ENCODE measurements at places on chromosomes 13 and 19.

DNA sequence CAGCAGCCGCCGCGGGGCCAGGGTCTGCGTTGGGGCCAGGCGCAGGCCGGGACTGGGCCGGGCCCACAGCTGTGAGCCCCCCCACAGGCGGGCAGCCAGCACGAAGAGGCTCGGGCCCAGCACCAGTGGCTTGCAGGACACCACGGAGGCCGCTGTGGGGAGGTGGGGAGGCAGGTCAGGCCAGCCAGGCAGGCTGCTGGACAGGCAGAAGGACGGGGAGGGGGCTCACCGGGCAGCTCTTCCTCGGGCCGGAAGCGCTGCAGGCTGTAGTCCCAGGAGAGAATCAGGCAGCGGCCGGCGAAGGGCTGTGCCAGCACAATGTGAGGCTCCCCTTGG is 8.3 kb downstream of the LGI4 start:
- no peak for DNase-seq

DNA sequence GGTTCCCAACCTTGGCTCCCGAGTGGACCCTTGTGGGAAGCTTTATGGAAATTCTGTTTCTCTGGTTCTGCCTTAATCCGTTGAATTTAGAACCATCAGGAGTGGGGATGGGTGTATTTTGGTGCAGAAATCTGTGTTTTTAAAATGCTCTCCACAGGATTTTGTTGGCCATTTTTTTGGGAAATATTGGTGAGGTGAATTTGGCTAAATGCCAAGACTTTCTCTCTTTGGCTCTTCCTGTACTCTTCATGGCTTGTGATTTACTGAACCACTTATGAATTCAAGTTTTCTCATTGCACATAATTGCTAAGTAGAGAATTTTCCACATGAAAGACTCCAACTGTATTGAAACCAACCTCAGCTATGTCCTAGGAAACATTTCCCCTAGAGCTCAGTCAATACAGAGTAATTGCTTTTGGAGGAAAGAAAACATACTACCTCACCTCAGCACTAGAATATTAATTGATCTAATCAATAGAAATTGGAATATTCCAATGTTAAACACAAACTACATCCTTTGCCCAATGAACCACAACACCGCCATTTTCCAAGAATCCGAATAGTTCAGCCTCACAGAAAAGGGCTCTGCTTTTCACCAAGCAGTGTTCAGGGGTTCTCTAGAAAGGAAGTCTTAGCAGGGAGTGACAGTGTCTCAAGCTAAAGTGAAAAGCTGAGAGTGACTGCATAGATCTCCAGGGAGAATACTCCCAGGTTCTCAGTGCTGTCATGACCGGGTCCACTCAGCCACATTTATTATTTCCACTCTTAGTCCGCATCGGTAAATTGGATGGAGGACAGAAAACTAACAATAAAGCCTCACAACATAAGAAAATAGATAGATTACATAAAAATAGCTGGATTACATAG is 60.3 kb downstream of the ERCC5 start:
- DNase-seq: no peak

- DNase-seq: no peak
These were observed 11.0 kb upstream of the JUND start for GRCh38 chr19:18292462-18292809.

DNA sequence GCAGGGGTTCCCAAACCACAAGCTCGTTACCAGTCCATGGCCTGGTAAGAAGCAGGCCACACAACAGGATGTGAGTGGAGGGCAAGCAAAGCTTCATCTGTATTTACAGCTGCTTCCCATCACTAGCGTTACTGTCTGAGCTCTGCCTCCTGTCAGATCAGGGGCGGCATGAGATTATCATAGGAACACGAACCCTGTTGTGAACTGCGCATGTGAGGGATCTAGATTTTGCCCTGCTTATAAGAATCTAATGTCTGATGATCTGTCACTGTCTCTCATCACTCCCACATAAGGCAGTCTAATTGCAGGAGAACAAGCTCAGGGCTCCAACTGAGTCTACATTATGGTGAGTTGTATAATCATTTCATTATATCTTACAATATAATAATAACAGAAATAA is 677.4 kb upstream of the SLITRK6 start:
- DNase-seq: no peak

DNA sequence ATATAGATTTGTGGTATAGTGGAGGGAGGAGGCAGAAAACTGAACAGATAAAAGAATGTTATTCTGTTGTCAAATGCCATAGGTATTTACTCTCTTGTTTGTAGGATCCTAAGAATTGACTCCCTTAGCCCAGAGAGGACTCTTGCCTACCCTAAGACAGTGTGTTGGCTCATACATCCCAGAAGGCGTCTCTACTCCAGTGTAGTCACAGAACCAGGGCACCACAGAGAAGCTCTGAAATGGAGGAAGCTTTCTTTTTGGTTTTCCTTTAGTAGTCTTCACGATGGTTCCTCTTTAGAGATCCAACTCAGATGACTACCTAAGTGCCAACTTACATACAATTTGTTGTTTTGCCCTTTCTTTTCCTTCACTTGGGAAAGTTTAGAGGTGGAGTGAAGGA is 14.0 kb downstream of the GPR183 start:
- no peak for DNase-seq

DNA sequence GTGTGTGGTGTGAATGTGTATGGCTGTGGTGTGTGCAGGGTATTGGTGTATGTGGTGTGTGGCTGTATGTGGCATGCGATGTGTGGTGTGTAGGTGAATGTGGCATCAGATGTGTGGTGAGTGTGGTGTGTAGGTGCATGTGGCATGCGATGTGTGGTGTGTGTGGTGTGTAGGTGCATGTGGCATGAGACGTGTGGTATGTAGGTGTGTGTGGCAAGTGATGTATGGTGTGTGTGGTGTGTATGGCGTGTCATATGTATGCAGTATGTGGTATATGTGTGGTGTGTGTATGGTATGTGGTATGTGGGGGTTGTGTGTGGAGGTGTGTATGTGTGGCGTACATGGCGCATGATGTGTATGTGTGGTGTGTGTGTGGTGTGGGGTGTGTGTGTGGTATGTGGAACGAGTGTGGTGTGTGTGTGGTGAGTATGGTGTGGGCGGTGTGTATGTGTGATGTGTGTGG is 63.4 kb downstream of the PEPD start:
- no peak for DNase-seq

- no peak for DNase-seq
These were observed 2.0 kb downstream of the NACC1 start for GRCh38 chr19:13120031-13120430.

GRCh38 chr13:31807090-31807541 is 67.8 kb downstream of the RXFP2 start:
- DNase-seq: no peak

- DNase-seq: no peak
These were observed 28.7 kb downstream of the COL5A3 start for GRCh38 chr19:9981406-9982260.

GRCh38 chr13:65940720-65941119 is 1289.4 kb downstream of the PCDH9 start:
- DNase-seq: no peak

DNA sequence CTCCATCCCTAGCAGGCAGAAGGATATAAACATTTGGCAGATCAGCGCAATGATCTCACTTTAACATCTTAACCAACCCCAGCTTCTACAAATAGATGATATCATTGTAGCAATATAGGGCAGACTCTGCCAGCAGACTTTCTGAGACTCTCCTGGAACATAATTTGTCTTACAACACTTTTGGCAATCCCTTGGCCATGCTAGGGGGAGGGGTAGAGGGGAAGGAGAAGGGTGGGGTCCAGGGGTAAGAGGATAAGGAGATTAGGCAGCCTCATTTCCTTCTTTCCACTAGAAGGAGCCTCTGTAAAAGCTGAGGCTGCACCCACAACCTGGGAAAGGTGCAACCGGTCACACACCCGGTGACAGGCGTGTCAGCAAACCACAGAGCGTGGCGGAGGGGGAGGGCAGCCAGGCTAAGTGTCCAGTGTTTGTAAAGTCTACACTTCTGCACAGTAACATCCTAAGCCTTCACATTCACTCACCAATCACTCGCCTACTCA is 8.7 kb upstream of the UBAC2 start:
- peak; percentile 34 for DNase-seq

DNA sequence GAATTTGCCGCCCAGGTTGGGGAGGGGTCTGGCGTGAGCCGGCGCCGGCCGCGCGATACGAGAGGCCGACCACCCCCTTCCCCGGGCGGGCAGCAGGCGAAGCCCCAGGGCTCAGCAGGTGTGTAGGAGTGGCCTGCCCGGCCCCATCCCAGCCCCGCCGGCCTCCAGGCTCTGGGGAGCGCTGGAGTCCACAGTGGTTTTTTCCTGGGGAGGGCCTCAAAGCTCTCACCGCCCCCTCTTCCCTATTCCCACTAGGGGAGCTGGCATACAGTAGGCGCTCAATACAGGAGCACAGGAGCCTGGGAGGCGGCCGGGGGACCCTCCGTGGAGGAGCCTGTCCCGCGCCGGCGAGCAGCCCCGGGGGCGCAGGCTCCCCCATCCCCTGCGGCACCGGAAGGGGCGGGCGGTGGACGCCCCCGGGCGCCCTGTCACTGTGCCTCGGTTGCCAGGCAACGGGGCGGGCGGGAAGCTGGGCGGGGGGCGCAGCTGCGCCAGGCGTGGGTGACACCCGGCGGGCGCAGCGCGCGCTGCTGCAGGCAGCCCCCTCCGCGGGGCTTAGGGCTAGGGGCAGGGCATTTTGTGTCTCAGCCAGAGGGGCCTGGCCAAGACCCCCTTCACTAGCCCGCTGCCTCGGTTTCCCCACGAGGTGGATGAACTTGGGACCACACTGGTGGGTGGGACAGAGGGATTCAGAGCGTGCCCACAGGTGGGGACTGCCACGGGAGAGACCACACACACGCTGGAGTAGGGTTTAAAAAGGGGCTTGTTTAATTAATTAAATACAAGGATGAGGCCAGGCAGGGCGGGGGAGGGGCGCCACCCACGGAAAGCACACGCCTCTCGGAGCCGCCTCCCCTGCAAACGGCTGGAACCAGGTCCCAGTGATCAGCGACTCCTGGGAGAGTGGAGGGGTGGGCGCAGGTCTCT is 3.6 kb upstream of the REXO1 start:
- no peak for DNase-seq

- no peak for DNase-seq
These were observed 625.2 kb upstream of the PCDH20 start for GRCh38 chr13:62040806-62041205.

DNA sequence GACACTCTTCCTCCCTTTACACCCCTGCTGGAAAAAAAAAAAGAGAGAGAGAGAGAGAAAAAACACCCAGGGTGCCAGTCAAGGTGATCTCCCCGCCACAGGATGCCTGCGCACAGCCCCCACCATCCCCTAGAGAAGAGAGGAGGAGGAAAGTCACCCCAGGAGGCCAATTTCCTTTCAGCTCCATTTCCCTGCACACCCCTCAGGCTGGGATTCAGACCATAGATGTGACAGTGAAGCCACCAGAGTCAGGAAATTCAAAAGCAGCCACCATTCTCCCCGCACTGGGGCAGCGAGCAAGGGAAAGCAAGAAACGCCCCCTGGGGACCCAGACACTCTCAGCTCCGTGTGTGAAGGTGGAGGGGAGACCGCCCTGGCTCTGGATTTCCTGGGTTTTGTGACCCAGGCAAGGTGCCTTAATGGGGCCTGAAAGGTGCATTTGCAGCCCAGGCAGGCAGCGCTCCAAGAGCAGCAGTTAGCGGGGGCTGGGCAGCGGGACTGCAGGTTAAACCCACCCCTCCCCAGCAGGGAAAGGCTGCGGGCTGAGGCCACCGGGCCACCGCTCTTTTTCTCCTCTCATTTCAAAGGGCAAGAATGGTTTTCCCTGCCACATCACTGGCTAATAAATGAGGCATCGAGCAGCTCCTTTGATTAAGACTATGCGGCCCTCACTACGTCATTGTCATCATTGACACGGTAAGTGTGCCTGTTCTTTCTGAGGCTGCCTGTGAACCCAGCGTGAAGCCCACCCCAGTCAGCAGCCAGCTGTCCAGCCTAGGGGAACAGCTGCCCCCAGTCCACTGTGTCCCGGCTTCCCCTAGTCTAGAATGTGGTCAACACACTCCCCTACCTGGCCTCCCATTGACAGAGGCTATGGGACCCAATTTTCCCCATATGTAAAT is 83.8 kb upstream of the TM9SF2 start:
- DNase-seq: no peak

GRCh38 chr19:27672309-27673047 is 1540.5 kb downstream of the UQCRFS1 start:
- peak; percentile 56 for DNase-seq

GRCh38 chr13:105334211-105334610 is 1201.3 kb downstream of the EFNB2 start:
- DNase-seq: no peak

- no peak for DNase-seq
These were observed 18.6 kb downstream of the NALCN start for GRCh38 chr13:101397742-101398141.

DNA sequence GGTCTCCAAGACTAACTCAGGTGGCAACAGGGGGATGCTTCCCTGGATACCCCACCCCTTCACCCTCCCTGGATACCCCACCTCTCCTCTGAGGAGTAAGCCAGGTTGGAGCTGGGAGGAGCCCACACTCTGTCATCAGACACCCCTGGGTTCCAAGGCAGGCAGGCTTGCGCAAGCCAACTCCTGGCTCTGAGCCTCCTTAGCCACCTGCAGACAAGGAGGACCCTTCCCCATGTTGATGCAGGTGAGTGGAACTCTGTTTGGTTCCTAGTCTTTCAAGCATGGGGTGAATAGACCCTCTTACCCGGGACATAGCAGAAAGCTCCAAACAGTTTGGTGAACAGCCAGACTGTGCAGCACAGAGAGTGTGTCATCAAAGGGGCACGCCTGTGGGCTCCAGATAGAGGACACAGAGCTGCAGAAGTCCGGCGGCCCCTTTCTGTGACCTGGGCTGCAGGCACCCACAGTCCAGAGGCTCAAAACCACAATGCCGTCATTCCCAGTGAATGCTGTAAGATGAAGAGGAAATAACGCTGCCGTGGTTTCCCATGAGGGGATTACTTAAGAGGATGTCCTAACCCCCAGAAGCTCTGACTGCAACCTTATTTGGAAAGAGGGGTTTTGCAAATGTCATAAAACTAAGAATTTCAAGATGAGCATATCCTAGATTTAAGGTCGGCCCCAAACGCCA is 12.1 kb upstream of the HAS1 start:
- DNase-seq: peak; percentile 81

- DNase-seq: no peak
These were observed 75.3 kb downstream of the TEX29 start for GRCh38 chr13:111395511-111396393.

DNA sequence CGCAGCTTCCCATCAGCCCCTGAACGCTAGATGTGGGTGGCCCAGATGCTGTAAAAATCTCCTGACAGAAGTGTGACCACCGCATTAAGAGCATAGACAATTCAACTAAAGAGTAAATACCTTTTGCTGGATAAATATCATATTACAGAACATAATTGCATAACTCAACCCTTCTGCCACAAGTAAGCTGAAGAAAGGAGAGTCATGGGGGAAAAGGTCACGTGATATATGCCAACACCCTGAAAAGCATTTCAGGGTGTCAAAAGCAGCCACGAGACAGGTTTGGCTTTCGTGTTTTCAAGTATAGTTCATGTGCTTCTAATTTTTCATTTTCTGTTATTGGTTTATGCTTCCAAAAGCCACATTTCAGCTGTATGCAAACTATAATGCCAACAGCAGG is 71.3 kb downstream of the LHFPL6 start:
- DNase-seq: no peak

Measured in right atrium auricular region (tissue), 2 donors.